Small intestine (tissue), 16 donors: ENCODE measurements at places on chromosomes 2 and 18.

DNA sequence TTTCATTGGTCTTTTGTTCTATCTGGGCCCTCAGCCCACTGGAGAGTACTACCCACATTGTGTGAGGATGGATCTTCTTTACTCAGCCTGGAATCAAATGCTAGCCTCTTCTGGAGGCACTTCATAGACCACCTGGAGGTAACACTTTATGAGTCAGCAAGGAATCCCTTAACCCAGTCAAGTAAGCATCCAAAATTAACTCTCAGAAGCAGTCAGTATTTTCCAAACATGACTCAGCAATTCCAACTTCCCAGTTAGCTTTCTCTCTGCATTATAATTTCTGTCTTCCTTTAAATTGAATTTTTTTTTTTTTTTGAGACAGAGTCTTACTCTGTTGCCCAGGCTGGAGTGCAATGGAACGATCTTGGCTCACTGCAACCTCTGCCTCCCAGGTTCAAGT, 142.7 kb downstream of the ACKR3 start:
- DNase-seq = no peak

DNA sequence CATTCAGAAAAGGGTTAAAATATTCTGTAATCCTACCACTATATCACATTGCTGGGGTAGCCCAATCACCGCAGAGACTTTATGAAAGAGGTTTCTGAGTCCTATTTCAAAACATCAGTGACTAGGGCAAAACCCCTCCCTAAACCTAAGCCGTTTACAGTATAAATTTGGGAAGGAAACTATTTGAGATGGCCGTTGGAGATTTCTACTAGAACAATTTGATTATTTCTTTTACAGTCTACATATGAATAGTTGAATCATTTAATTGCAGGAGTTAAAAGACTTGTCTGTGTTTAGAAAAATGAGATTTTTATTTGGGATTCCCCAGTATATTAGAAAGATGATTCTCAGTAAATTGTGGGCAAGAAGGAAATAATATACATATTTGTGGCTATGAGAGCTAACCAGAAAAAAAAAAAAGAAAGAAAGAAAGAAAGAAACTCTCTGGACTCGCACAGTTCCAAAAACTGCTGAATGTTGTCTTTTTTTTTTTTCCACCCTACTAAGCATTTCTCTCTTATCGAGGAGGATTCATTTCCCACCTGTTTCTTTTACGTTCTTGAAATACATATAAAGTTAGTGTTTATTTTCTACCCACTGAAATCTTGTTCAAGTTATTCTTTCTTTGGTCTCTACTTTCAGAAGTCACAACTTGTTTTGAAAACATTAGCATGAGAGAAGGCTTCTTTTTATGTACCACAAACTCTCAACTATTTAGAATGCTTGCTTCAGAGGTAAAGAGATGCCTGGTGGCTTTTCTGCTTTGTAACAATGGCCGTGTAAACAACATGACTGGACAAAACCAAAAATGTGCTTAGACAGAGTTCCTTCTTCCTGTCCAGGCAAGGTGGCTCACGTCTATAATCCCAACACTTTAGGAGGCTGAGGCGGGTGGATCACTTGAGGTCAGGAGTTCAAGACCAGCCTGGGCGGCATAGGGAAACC, 65.9 kb downstream of the BCL2 start:
- no peak for DNase-seq

GRCh38 chr2:201347138-201347537, 10.0 kb downstream of the FLACC1 start:
- DNase-seq = no peak

DNA sequence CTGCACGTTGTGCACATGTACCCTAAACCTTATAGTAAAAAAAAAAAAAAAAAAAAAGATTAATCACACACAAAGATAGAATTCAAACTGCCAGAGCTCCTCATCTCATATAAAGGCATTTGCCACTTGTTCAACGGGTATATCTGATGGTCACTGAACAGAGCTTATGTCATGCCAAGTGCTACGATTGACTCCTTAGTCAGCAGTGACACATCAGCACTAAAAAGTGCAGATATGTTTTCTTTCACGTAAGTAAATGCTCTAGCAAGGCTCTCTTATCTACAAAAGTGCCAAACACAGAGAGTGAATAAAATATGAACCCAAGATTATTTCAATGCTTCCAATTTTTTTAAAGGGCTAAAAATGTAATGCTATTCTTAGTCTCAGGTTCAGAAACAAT, 1.1 kb downstream of the LMAN1 start:
- DNase-seq = peak; percentile 76
